IMR-90 (cell line): ENCODE measurements at places on chromosomes 4 and X. TPM values are rescaled to one million over a fixed set of nuclear protein-coding genes. Genes with fewer than 3 reads are reported as not detected.
A peak's percentile ranks its signal among the peaks of the same experiment; 100 is the strongest.

CYTL1 gene
- 1.3 and 1.4 TPM in 2 replicates for total RNA-seq

PRDM5 gene
- 10.8 and 12.8 TPM in 2 replicates for total RNA-seq

CFP gene
- total RNA-seq: under 0.01 TPM in 2 replicates

DNA sequence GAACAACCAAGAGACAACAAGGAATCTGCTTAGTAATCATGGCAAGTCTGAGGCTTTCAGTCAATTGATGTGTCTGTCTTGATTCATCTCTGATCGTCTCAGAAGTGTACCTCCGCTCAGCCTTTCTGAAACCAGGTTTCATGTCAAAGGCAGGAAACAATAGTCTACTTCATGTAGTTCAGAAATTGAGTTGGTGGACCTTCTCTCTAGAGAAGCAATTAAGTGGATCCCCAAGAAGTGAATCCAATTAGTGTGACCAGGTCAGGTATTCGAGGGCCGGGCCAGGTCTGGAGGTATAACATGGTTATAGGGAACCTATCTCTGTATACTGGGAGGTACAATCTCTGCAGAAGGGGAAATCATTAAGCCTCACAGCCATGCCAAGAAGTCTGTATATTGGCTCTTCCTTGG lies 32.0 kb downstream of the DAPP1 start:
- DNase-seq: no peak

DNA sequence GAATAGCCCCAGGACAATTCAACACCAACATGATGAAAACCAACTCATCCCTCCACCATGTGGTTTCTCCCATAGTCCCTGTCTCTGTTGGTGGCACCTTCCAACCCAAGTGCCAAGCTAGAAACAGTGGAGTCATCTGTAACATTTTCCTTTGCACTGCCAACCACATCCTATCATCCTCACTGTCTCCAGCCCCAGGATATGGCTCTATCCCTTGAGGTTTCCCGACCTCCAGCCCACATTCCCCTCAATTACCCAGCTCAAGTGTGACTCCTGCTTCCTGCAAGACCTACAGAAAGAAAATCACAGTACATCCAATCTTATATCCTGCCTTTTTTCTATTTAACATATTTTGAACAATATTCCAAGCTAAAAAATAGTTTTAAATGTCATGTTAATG lies 24.2 kb downstream of the PNMA6F start:
- no peak for DNase-seq

GRCh38 chr4:107349732-107350131 lies 313.6 kb upstream of the DKK2 start:
- DNase-seq: no peak

- peak; percentile 12 for DNase-seq
Measured at GRCh38 chr4:27397886-27398285, 537.2 kb downstream of the STIM2 start.

GRCh38 chrX:149699761-149700160 lies 12.1 kb upstream of the MAGEA11 start:
- DNase-seq: no peak
